Neural progenitor cell (in vitro differentiated cells): ENCODE measurements at places on chromosomes 11 and 22.

- no peak for DNase-seq
Measured at GRCh38 chr22:39254789-39255298, 10.1 kb upstream of the PDGFB start.

DNA sequence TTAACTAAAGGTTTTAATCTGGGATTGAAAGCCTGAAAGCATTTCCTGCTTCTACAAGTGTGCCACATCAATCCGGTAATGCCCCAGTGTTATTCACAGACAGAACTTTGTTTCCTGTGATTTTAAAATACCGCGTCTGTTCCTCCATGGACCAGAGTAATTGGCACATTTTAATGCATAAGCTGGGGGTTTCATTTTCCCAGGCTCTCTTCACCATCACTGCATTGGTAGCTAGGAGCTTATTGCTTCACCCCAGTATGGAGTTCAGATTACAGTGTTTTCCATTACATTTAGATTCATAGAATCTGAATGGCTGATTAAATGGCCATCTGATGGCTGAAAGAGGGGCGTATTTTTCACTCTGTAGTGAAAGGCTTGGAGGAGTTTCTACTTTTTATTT is 25.7 kb upstream of the CRTAM start:
- DNase-seq = no peak

- DNase-seq = peak; percentile 57
Measured at GRCh38 chr11:124669193-124669592, 4.3 kb downstream of the SIAE start.

GRCh38 chr11:61035526-61035835 is 64.0 kb downstream of the CD6 start:
- DNase-seq = no peak

DNA sequence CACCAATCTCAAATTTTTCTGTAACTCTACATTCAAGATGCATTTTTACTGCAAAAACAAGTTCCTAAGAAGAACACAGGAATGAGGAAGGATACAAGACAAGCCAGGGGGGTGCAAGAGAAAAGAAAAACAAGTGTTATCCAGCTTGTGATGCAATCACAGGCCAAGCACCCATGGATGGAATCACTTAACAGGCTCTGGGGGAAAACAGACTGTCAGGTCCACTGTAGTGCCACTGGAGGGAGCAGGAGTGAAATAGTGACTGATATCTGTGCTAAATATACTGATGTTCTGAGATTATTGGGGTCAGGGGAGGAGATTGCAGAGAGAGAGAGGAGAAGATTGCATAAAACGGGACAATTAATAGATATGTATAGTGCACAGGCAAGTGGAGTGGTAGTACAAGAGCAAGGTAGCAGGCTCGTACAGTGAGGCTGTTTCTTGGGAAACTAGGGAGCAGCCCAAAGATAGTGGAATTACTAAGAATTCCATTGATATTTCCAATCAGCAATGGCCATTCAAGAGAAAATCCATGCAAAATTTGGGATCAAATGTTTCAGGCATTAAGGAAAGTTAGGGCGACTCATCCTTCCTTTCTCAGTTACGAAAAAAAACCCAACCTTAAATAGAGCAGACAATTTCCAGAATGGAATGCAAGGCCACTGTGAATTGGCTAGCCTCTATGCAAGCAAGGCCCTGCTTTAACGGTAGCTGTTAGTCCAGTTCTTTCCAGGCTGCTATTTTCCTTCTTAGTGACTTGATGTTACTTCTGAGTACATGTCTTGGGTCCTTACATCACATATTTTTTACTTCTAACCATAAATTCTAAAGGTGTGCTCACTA is 52.2 kb upstream of the CEP126 start:
- peak; percentile 63 for DNase-seq

GRCh38 chr11:65793144-65793581 is 6.3 kb downstream of the OVOL1 start:
- DNase-seq = no peak

GRCh38 chr22:21628386-21629254 is 1.2 kb downstream of the YDJC start:
- DNase-seq = no peak

GRCh38 chr11:74418509-74418895 is 20.3 kb upstream of the PGM2L1 start:
- no peak for DNase-seq

DNA sequence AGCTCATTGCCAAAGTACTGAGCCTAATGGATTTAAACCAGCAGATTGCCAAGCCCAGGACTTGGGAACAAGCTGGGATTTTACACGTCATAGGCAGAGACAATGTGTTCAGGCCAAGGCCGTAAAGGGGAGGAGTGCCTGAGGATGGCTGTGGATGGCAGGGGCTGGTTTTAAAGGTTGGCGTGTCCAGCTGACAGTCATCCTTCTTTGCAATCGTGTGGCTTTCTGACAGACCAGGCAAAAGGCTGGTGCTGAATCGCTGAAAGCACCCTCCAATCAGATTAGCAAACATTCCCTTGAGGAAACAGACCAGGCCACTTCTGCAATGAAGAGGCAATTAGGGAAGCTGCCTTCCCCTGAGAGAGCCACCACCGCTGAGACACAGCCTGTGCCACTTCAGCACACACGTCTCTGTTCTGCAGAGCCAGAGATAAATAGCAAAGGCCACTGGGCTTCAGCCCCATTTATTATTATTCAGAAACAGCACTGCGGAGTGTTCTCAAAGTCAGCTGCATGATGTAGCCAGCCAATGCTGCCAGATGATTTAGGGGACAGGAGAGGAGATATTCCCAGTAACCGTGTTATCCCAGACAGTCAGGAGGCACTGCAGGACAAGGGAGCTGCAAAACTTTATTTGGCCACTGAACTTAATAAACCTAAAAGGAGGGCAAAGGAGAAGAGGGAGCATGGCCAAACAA is 54.2 kb upstream of the CSNK2A3 start:
- no peak for DNase-seq

DNA sequence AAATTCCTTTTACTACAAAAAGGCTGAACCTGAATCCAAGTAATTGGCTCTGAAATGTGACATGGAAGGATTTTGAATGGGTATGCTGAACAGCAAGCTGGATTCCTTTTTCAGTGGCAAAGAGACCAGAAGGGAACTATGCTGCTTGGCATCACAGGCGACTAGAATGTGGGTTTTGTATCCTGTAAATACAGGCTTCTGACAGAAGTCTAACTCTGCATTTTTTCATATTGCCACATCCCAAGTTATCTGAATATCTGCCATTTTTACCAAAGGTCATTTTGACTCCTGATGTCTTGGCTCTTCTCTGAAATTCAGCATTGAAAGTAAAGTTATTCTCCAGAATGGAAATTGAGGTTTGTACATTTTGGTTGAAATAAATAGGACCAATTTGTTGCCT is 145.7 kb downstream of the ARHGAP42 start:
- no peak for DNase-seq
